Bronchial epithelial cell (primary cell): ENCODE measurements at places on chromosomes 2 and 18. TPM values are rescaled to one million over a fixed set of nuclear protein-coding genes. Genes with fewer than 3 reads are reported as not detected.

GRCh38 chr2:77054938-77055337 lies 467.2 kb downstream of the LRRTM4 start:
- DNase-seq = no peak

MAT2A gene
- total RNA-seq = 81.9 and 103 TPM in 2 replicates

DNA sequence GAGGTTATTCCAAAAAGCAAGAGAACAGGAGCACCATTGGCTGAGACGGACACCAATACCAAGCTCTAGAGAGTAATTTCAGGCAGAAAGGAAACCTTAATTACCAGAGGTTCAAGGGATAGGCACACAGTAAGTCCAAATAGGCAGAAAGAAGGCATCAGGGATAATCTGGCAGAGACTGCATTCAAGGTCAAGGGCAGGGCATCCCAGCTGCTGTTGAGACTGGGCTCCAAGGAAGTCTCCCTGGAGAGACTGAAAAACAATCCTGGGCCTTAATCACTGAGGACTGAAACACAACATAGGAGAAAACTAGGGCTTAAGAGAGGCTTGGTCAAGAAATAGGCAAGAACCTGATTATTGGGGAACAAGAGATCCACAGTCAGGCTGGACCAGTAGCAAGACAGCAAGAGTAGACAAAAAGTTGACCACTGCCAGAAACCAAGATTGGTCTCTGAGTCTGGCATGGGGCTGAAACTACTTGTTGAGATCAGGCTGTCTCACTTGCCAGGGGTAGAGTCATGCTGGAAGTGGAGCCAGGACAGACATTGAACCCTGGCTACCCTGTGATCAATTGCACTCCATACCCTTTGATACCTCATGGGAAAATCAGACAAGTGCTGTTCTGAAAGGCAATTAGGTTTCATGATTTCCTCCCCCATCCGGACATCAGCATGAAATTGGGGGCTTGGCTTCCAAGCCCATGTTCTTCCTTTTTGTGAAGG lies 193.2 kb upstream of the TNP1 start:
- DNase-seq = no peak

GRCh38 chr2:150212722-150213171 lies 274.7 kb downstream of the RND3 start:
- DNase-seq = no peak

FAM110C gene
- total RNA-seq = 9.2 and 9.9 TPM in 2 replicates

SOX11 gene
- total RNA-seq = not detected in 2 replicates

UGT1A10 gene
- not detected in 2 replicates for total RNA-seq

TUBA3E gene
- total RNA-seq = not detected in 2 replicates

SPDYA gene
- total RNA-seq = 0.79 and 1.4 TPM in 2 replicates

DNA sequence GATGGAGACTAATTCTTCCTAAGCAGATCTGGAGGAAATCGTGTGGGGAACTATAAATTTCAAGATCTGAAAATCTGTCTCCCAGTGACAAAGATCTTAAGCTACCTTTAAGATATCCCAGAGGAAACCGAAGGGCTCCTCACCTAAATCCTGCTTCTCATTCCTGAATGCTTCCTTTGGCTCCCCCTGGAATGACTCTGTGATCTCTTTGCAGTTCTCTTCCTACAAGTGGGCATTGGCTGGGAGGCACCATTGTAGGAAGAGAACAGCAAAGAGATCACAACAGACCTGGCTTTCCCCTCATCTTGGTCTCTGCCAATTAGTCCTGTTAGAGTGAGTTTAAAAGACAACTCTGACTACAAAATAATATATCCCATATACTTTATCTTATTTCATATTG lies 70.0 kb upstream of the KCNH7 start:
- no peak for DNase-seq

DNA sequence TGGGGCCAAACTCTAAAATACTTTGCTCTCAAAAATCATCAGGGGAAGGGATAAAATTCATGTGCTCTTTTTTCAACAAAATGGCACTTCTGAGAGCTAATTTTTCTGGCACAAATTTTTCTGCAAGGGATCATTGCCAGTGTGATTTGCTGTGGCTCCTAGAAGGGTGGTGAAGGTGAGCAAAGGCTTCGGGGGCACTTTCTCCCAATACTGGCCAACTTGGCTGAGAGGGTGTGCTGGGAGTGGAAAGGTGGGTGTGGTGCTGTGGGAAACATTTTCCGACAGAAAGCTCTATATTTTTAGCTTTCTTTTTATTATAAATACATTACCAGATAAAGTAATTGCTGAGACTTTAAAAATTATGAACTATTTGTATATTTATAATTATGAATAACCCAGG lies 419 bp downstream of the SMYD1 start:
- no peak for DNase-seq

- DNase-seq = no peak
These were observed 81.2 kb downstream of the UGGT1 start for GRCh38 chr2:128172191-128172590.

FSHR gene
- total RNA-seq = not detected in 2 replicates

DNA sequence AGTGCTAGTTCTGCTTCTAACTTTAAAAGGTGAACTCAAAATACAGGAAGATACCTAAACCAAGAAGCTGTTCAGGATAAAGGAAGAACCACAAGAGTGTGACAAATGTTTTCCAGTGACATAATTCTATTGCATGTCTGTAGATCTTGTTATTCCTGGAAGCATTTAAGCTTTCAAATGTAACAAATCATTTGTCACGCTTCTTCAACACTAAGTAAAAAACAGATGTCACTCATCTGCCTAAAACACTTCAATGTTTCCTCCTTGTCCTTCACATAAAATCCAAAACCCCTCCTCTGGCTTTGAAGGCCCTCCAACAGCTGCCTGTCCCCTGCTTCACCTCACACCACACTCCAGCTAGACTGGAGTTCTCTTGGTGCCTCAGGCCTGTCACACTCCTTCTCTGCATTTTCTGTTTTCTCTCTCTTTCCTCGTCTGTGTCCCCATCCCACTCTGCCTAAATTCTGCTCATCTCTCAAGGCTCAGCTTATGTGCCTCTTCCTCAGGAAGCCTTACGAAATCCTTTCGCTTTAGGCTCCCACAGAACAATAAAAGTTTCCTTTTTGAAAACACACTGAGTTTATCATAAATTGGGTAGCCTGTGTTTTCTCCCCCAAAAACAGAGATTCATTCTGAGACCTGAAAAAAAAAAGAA lies 6.4 kb upstream of the CLEC4F start:
- DNase-seq = no peak

DNA sequence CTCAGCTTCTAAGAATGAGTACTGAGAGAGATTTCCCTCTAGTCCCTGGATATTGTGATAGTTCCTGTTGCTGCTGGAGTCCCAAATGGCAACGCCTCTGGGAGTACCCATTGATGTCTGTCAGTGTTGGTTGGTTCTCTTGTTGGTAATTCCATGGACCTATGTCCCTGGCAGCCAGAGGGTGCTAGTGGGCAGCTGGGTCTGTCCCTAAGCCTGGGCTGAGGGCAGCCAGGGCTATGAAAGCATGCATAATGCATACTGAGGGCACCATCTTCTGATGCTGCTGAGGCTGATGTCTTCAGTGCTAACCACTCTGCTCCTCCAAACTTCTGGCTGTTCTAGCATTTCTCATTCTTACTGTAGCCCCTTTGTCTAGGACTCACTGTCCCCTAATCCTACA lies 35.9 kb downstream of the NABP1 start:
- DNase-seq = no peak

GRCh38 chr2:99827296-99827999 lies 314.9 kb downstream of the AFF3 start:
- DNase-seq = no peak

- DNase-seq = no peak
These were observed 88.4 kb upstream of the TMEM247 start for GRCh38 chr2:46390901-46391395.

- peak; percentile 70 for DNase-seq
These were observed 6.0 kb upstream of the GLI2 start for GRCh38 chr2:120729406-120730399.

MPV17 gene
- 43.3 and 55.3 TPM in 2 replicates for total RNA-seq

- DNase-seq = peak; percentile 47
These were observed 114.2 kb downstream of the FHOD3 start for GRCh38 chr18:36411745-36412168.

C2orf80 gene
- total RNA-seq = not detected in 2 replicates

DNA sequence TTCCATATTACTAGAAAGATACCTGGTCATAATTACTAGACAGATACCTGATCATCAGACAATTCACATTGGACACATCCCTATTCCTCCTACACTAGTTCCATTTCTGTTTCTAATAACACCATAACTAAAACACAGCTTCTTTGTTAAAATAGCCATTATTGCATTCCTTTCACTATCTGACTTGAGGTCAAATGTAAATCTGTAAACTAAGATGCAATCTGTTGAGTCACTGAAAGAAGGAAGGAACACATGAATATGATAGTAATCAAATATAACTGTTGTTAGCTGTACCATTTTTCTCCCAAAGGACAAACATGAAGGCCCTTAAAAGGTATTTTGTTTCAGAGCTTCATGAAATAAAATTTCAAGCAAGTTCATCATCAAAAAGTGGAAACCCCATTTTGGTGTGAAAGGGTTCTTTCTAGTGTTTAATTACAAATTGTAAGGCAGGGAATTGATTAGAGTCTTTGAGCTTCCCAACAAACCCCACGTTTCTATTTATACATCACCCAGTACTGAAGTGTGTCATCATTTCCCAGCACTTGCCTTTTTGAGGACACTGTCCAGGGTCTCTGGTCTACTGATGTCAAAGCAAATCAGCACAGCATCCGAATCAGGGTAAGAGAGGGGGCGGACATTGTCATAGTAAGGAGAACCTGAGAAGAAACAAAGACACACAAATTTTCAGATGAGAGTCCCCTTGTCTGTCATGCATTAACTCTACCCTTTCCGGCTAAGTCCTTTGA lies 13.0 kb downstream of the RND3 start:
- peak; percentile 24 for DNase-seq

DNA sequence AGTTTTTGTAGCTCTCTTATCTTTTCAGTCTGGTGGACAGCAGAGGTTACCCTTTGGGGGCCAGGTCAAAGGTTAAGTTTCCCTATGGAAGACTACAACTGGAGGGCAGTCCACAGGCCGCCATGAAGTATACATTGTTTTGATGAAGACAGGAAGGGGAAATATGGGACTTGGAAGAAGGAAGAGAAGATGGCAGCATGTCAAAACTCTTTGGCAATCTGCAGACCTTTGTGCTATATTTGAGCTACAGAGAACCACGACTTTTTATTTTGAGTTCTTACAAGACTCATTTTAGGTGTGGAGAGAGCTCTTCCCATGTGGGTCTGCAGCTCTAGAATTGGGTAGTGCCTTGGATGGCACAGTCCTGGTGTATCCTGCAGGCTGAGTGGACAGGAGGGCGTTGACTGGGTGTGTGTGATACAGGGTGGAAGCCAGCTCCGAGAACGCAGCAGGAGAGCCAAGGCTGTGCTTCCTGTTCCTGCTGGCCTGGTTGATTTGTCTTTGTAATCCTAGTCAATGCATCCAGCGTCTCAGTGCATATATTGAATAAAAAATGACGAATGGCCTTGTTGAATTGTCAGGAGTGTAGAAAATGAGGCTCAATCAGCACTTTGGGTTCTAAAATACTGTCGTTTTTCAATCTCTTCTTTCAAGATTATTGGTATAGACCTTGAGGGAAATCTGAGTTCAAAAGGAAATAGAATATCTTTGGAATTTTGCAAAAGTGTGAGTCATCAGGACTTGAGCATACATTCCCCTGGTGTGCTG lies 11.5 kb downstream of the ITGA6 start:
- peak; percentile 87 for DNase-seq

BMP10 gene
- not detected in 2 replicates for total RNA-seq

- no peak for DNase-seq
These were observed 17.1 kb downstream of the ATOH8 start for GRCh38 chr2:85770786-85771409.

DNA sequence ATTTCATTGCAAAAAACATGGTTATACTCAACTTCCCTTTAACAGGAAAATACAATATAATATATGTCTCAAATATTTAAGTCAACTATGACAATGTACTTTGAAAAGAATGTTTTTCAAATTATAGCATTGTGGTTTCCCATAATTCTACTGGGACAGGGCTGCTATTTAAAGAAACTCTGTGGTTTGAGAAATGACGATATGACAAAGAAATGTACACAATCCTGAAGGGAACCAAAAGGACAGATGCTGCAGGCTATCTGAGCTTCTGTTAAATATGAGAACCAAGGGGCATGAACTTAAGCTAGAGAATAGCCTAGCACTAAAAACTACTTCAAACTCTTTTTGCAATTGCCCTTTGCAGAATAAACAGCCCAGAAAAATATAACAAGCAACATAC lies 415.9 kb downstream of the GRB14 start:
- DNase-seq = peak; percentile 46

GRCh38 chr2:121697108-121697631 lies 39.5 kb downstream of the NIFK start:
- DNase-seq = peak; percentile 25

GRCh38 chr2:191696966-191697365 lies 19.0 kb downstream of the NABP1 start:
- DNase-seq = no peak

GRCh38 chr2:75002007-75002406 lies 43.6 kb downstream of the POLE4 start:
- DNase-seq = peak; percentile 86

GRCh38 chr2:527581-527980 lies 149.6 kb downstream of the TMEM18 start:
- DNase-seq = no peak
